ENCODE measurements at places on chromosomes 7 and 10. TPM values are rescaled to one million over a fixed set of nuclear protein-coding genes. Genes with fewer than 3 reads are reported as not detected.

DNA sequence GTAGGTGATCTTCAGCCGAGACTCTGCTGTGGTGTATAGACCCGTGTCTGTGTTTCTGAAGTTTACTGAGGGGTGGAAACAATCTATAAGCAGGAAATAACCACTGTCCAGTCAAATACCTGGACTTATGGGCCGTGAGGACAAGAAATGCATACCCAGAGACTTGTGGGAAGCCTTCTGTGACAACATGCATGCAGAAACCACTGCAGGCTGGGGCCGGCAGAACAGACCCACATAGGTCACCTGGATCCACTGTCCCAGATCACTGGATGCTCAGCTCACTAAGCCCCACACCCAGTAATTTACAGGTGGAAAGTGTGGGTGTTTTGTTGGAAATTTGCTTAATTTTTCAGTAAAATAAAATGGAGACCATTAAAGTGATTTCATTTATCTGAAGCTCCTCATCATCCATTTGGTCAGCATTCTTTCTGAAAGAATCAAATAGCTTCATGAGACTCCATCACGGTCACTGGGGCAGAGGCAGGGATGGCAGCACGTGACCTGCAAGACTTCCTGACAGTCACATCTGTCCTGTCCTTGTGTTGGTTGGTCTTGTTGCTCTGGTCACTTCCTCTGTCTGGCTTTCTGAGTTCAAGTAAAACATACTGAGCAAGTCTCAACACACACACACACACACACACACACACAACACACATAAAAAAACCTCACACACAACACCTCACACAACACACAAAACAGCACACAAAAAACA is 108.3 kb downstream of the TNS3 start:
- DNase-seq, result no peak
- peak overlapping the region; percentile 60 for H3K27ac ChIP-seq
- no peak overlapping the region for H3K4me3 ChIP-seq
- H3K4me1 ChIP-seq, result peaks cover 18% of the 10 kb centered on the region

Gene CD36
- 253 TPM for total RNA-seq

DNA sequence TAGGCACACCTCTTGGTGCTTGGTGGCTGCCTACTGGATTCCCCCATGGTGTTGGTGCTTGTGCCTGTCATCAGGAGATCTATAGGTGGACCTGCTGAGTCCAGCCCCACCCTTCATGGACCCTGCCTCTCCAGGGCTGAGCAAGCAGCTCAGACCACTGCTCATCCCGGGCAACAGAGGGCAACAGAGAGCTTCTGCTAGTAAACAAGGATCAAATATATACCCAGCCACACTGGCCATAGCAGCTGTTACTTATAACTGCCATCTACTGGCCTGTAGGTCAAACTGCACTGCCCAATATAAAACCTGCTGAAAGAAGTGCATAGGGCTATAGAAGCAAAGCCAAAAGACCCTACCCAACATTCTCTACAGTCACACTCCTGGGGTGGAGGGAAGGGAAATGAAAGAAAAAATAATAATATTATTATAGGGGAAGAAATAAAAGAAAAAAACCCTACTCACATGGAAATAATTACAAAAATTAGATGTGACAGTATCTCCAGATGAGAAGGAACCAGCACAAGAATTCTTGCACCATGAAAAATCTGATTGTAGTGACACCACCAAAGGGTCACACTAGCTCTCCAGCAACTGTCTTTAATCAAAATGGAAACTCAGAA is 54.9 kb upstream of the ZNF800 start:
- no peaks in the 10 kb centered on the region for H3K36me3 ChIP-seq
- DNase-seq, result no peak
- no peaks in the 10 kb centered on the region for H3K27me3 ChIP-seq
- H3K27ac ChIP-seq, result no peak overlapping the region
- no peak overlapping the region for H3K4me3 ChIP-seq
- no peaks in the 10 kb centered on the region for H3K4me1 ChIP-seq

DNA sequence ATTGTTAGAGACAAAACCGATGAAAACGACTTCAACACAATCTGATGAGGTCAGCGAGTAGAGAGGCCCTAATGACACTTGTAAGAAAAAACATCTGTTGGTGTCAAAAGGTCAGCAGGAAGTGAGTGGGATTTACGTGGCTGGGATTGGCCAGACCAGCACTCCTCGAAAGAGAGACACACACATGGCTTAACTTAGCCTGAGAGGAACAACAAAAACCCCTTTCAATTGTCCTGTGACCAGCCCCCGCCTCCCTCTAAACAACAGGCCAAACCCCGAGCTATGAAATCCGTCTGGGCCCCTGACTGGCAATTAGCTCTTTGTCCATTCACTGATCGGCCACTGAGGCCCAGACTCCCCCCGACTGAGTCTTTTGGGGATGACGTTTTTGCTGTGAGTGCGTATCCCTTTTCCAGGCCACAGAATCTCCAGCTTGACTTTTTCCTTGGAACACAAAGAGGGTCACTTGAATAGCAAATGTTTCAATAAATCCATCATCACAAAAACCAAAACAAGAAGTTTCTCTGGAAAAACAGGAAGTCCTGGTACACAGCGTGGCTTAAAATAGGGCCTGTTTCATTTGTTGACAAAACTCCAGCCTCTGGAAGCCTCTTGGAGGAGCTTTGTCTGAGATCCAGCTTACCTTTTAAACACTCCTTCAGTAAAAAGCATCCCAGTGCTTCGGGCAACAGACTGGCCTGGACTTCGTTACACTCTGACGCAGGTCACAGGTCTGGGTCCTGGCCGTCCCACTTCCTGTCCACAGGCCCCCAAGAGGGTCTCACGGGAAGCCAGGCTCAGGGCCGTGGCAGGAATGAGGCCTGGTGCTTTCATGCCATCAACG is 103.0 kb downstream of the CTBP2 start:
- H3K36me3 ChIP-seq, result no peaks in the 10 kb centered on the region
- H3K4me1 ChIP-seq, result peaks cover 75% of the 10 kb centered on the region
- H3K4me3 ChIP-seq, result no peak overlapping the region
- peak overlapping the region; percentile 84 for H3K27ac ChIP-seq

Gene HABP2
- 1.3 TPM for total RNA-seq

Gene PIK3AP1
- total RNA-seq, result 91.3 TPM

DNA sequence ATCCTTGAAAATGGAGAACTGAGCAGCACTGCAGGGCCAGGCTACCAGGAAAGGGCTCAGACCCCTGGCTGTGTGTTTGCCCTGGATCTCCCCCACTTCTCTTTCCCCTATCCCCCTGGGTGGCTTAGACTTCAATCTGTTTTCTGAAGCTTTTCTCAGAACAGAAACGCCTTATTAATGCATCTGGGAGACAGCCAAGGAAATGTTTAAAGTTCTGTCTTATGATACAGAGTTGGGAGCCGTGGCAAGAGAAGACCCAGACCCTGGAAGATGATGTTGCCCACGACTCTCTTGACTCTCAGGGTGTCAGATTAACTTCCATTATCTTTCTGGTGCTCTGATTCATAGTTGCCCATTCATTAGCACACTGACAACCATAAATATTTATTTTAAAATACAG is 107.1 kb downstream of the EBLN1 start:
- DNase-seq, result no peak
- no peaks in the 10 kb centered on the region for H3K27me3 ChIP-seq
- H3K4me3 ChIP-seq, result no peak overlapping the region
- H3K36me3 ChIP-seq, result no peaks in the 10 kb centered on the region

DNA sequence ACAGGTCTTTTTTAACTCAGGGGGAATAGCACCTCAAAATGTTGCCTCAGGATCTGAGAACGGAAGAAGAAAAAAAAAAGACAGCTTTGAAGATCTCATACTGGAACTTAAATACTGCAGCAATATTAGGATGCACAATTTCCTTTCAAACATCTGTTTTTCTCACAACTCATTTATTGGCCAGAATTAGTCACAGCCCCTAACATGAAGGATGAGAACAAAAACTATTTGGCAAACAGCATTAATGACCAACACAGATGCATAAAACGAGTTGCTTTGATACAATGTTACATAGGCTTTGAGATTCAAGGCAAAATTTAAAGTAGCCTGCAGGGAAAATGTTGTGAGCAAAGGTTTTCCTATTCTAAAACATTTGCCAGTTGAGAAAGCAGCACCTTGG is 36.5 kb downstream of the JMJD1C start:
- no peaks in the 10 kb centered on the region for H3K36me3 ChIP-seq
- peak; percentile 51 for DNase-seq
- no peak overlapping the region for H3K4me3 ChIP-seq
- peak overlapping the region; percentile 27 for H3K27ac ChIP-seq

DNA sequence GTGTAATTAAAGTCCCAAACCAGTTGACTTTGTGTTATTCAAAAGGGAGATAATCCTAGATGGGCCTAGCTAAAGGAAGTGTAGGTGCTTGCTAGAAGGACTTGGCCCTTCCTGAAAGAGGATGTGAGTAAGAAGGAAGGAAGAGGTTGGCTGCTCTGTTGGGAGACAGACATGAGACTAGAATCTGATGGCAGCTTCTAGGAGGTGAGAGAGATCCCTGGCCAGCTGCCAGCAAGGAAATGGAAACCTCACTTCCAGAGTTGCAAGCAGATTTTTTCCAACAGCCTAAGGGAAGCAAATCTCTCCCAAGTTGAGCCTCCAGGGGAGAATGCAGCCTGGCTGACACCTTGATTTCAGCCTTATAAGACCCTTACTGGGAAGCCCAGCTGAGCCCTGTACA is 368.4 kb upstream of the ZMIZ1 start:
- H3K4me1 ChIP-seq, result no peaks in the 10 kb centered on the region
- DNase-seq, result no peak
- H3K4me3 ChIP-seq, result no peak overlapping the region
- no peaks in the 10 kb centered on the region for H3K36me3 ChIP-seq

DNA sequence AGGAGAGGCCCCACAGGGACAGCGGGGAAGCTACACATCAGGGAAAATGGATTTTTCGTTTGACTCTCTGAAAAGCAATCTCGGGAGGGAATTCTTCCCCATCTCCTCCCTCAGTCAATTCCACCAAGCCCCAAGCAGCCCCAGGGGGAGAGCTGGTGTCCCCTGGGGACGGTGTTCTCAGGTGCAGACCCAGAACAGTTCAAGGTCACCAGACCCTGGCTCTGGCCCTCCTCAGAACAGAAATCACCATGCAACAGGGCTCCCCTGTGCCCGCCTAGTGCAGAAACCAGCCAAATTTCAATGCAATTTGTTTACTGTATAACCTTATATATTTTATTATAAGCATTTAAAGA is 34.1 kb downstream of the GSDME start:
- H3K36me3 ChIP-seq, result no peaks in the 10 kb centered on the region
- H3K27me3 ChIP-seq, result no peaks in the 10 kb centered on the region
- no peaks in the 10 kb centered on the region for H3K4me1 ChIP-seq
- H3K4me3 ChIP-seq, result no peak overlapping the region
- no peak overlapping the region for H3K27ac ChIP-seq
- no peak for DNase-seq

Gene ANKRD30A
- total RNA-seq, result not detected

DNA sequence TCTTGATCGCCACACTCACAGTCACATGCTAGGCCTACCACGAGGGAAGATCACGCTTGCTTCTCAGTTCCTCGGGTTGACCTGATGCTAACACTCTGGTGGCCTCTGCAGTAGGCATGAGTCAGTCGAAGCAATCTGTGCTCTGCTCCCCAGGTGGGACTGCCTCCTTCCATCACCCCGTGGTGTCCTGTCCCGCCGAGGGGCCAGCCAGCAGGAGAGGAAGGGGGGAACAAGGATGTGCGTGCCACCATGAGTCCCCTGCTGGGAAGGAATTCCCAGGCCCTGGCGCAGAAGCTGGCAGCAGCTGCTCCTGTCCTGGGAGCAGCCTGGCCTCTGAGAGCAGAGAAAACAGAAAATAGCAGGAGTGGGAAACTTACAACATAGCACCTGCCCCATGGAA is 695.0 kb upstream of the NRP1 start:
- H3K4me3 ChIP-seq, result no peak overlapping the region
- H3K27ac ChIP-seq, result no peak overlapping the region
- H3K27me3 ChIP-seq, result no peaks in the 10 kb centered on the region
- H3K36me3 ChIP-seq, result no peaks in the 10 kb centered on the region
- no peaks in the 10 kb centered on the region for H3K4me1 ChIP-seq

Gene FAM25C
- total RNA-seq, result not detected

GRCh38 chr7:121303422-121304101 is 25.2 kb upstream of the WNT16 start:
- no peak overlapping the region for H3K4me3 ChIP-seq
- no peak for DNase-seq
- peaks cover 3% of the 10 kb centered on the region for H3K4me1 ChIP-seq
- H3K27me3 ChIP-seq, result no peaks in the 10 kb centered on the region
- H3K27ac ChIP-seq, result no peak overlapping the region

GRCh38 chr7:1058311-1058710 is 14.0 kb downstream of the GPR146 start:
- no peaks in the 10 kb centered on the region for H3K36me3 ChIP-seq
- H3K27me3 ChIP-seq, result peaks cover 41% of the 10 kb centered on the region
- no peak for DNase-seq
- no peak overlapping the region for H3K4me3 ChIP-seq
- peaks cover 55% of the 10 kb centered on the region for H3K4me1 ChIP-seq

GRCh38 chr7:4683884-4684565 is 1.9 kb downstream of the FOXK1 start:
- no peaks in the 10 kb centered on the region for H3K36me3 ChIP-seq
- peak overlapping the region; percentile 93 for H3K27ac ChIP-seq
- peak overlapping the region; percentile 87 for H3K4me3 ChIP-seq
- DNase-seq, result peak; percentile 74
- H3K4me1 ChIP-seq, result peaks cover 47% of the 10 kb centered on the region
- no peaks in the 10 kb centered on the region for H3K27me3 ChIP-seq

DNA sequence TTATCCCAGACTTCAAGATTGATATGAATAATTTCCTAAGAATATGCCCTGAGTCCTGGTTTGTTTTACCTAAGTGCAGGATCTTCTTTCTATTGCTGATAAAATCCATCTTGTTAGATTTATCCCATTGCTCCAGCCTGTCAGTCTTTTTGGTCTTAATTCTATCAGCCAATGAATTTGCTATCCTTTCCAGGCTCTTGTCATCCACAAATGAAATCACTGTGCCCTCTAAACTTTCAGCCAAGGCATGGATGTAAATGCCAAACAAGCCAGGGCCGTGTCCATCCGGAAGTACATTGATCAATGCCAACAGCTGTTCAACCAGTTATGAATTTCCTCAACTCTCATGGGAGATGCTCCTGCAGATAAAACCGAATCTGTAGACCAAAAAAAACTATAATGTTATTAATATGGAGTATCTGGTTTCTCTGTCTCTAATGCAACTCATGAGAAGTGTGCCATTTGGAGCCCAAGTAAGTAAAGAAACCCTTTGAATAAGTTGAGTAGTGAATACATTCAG is 40.0 kb downstream of the NPY start:
- no peak for DNase-seq
- no peak overlapping the region for H3K4me3 ChIP-seq
- H3K27ac ChIP-seq, result no peak overlapping the region
- no peaks in the 10 kb centered on the region for H3K27me3 ChIP-seq
- peaks cover 4% of the 10 kb centered on the region for H3K4me1 ChIP-seq

DNA sequence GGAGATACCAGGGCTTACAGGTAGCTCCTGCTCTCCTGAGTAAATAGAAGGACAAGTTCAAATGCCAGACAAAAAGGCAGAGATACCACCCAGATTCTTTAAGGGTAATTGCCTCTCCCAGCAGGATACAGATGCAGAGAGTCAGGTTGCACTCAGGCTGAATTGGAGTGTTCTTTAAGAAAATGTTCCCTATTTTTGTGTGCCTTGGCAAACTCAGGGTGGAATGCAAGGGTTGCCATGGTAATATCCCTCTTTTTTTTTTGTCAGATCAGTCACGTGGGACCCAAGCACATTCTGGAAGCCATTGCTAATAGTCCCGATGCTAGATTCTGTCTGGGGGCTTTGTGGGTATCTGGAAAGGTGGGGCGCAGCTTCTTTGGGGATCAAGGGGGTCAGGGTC is 628.0 kb downstream of the CALN1 start:
- DNase-seq, result peak; percentile 9
- no peaks in the 10 kb centered on the region for H3K4me1 ChIP-seq
- no peaks in the 10 kb centered on the region for H3K36me3 ChIP-seq
- no peaks in the 10 kb centered on the region for H3K27me3 ChIP-seq
- H3K4me3 ChIP-seq, result no peak overlapping the region
